ENCODE measurements at places on chromosomes 2 and 18. TPM values are rescaled to one million over a fixed set of nuclear protein-coding genes. Genes with fewer than 3 reads are reported as not detected.

FARP2 gene
- 43.3 TPM for total RNA-seq

IL36B gene
- not detected for total RNA-seq

SERPINB13 gene
- total RNA-seq = not detected

DNA sequence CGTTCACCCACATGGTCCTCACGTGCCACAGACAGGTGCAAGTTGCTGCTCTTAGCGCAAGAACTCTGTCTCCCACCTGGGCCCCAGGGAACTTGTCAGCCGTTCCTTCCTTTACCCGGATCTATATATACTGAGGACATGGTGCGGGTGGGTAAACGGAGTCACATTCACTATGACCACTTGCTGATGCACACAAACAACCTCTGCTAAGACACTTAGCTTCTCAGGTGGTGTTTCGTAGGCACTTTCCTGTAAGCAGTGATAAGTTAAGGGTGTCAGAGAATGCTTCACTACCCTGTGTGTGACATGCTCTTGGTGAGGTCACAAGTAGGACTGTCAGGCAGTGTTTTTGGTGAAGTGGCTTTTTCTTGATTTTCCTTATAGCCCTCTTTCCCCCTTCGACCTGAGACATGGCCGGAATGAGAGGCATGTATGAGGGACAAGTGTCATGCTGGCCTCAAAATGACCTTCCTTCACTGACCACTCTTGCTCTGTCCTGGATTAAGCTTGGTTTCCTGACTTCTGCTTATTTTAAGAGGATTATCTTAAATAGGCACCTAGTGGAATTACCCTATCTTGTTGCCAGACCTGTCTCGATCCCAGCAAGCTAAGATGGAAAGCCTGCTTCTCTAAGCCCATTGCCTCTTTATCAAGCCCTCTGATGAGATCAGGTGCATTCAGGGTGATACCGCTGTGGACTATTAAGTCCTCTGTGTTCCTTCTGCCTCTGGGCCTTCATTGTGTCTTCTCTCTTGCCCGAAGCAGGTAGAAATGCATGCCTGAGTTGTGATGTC lies 97.1 kb upstream of the CELF4 start:
- no peaks in the 10 kb centered on the region for H3K36me3 ChIP-seq
- H3K4me3 ChIP-seq = no peak overlapping the region
- no peaks in the 10 kb centered on the region for H3K4me1 ChIP-seq

GRCh38 chr2:113206251-113206650 lies 32.5 kb downstream of the PSD4 start:
- H3K36me3 ChIP-seq = no peaks in the 10 kb centered on the region
- H3K27me3 ChIP-seq = no peaks in the 10 kb centered on the region
- no peak overlapping the region for H3K27ac ChIP-seq
- no peak for DNase-seq

GRCh38 chr2:66661253-66662173 lies 226.6 kb downstream of the MEIS1 start:
- DNase-seq = no peak
- no peaks in the 10 kb centered on the region for H3K4me1 ChIP-seq
- H3K27me3 ChIP-seq = no peaks in the 10 kb centered on the region
- no peak overlapping the region for H3K27ac ChIP-seq
- H3K4me3 ChIP-seq = no peak overlapping the region

DNA sequence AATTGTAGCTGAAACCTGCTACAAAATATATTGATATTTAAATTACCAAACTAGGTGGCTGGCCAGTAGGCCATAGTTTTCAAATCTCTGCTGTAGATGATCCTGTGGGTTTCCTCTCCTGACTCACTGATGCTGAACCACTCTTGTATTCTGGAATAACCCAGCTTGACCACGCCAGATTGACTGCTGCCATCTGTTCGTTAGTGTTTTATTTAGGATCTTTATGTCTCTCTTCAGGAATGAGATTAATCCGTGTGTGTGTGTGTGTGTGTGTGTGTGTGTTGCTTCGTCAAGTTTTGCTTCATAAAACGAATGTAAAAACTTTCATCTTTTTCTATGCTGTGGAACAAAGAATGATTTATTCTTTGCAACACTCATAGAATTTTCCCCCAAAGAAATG lies 187.1 kb downstream of the DYSF start:
- no peak for DNase-seq
- no peaks in the 10 kb centered on the region for H3K4me1 ChIP-seq
- H3K4me3 ChIP-seq = no peak overlapping the region
- H3K36me3 ChIP-seq = no peaks in the 10 kb centered on the region

GRCh38 chr2:67476809-67477790 lies 80.0 kb downstream of the ETAA1 start:
- H3K27me3 ChIP-seq = no peaks in the 10 kb centered on the region
- no peaks in the 10 kb centered on the region for H3K4me1 ChIP-seq
- H3K36me3 ChIP-seq = no peaks in the 10 kb centered on the region
- peak; percentile 32 for DNase-seq
- no peak overlapping the region for H3K27ac ChIP-seq

GRCh38 chr2:81061016-81061415 lies 756.5 kb upstream of the LRRTM1 start:
- no peak for DNase-seq
- H3K36me3 ChIP-seq = no peaks in the 10 kb centered on the region
- H3K4me3 ChIP-seq = no peak overlapping the region
- H3K4me1 ChIP-seq = no peaks in the 10 kb centered on the region
- no peak overlapping the region for H3K27ac ChIP-seq

- no peaks in the 10 kb centered on the region for H3K27me3 ChIP-seq
- DNase-seq = no peak
- H3K27ac ChIP-seq = no peak overlapping the region
- H3K36me3 ChIP-seq = no peaks in the 10 kb centered on the region
- H3K4me1 ChIP-seq = no peaks in the 10 kb centered on the region
These were observed 155.9 kb upstream of the TPO start for GRCh38 chr2:1257334-1257733.

DNA sequence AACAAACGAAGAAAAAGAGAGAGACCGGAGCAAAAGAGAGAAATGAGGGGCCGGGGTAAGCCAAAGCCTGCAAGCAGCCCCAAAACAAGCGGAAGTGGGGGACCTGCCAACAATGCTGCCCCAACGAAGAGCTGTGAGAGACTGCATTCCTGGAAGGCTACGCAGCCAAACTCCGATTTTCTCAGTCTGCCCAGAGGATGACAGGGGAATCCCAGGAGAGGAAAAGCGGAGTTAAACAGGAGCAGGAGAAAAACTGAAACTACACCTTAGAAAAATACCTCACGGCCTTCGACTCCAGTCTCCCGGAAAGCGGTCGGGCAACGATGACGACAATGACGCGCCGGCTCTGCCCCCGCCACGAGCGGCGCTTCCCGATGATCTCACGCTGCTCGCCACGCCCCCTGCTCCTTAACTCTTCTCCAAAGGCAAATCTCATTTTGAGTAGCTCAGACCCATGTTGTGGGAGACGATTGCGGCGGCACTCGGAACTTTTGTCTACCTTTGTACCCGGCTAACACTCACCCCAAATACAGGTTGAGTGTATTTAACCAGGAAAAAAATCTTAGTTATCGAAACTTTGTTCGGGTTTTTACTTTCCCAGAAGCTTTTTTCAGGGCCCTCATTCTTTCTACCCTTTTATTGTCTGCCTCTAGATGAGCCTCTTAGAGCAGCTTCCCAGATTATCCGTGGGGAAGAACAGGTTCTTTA lies at the start of gene C1D:
C1D (minus strand) TSS at position 325 of the 708 bp plus-strand sequence. CDS start 15,694 bp downstream, outside the sequence.
- H3K27ac ChIP-seq = peak within 1 kb of the TSS; percentile 86
- peak; percentile 87 for DNase-seq
- peak within 1 kb of the TSS; percentile 100 for H3K4me3 ChIP-seq

DNA sequence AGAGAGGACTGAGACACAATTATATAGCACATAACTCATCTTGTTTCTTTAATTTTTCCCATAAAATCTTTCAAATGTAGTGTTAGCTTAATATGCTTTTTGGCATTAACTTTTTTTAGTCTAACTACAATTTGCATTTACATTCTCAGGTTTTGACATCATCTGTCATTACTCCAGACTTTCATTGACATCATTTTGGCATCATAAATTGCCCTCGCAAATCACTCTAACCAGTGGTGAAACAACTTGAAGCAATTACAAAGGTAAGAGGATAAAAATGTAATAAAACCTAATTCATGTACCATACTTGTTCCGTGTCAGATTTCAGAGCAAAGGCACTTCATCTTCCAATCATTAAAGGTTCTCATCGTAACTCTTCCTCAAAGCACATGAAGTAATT lies 41.4 kb downstream of the RFX8 start:
- peaks cover 7% of the 10 kb centered on the region for H3K27me3 ChIP-seq
- no peaks in the 10 kb centered on the region for H3K4me1 ChIP-seq
- no peak for DNase-seq
- no peak overlapping the region for H3K27ac ChIP-seq
- H3K36me3 ChIP-seq = no peaks in the 10 kb centered on the region
- no peak overlapping the region for H3K4me3 ChIP-seq

DNA sequence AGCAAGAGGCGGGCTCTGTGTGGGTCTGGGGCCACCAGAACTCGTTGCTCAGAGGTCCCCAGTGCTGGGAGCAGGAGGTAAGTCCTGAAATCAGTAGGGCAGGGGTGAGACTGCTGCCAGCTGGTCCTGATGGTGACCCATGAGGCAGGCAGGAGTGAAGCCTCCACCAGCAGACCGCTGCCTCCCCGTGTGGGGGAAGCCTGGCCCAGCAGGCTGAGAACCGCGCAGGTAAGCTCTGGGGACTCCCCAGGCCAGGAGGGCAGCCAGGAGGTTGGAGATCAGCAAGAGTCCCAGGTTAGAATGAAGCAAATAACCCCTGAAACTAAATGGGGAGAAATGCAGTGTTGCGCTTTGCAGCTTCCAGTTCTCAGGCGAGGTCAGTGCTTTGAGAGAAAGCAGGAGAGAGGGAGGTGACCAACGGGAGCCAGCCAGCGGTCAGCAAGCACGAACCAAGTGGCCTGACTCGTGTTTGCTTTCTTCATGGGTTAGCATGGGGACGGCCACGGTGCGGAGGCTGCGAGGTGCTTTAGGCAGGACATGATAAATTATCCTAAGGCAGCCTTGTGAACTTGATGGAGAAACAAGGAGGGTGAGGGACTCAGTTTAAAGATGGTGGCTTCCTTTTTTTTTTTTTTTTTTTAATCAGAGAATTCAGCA lies 26.2 kb downstream of the INHBB start:
- H3K27ac ChIP-seq = no peak overlapping the region
- H3K4me1 ChIP-seq = peaks cover 8% of the 10 kb centered on the region
- H3K4me3 ChIP-seq = no peak overlapping the region

DNA sequence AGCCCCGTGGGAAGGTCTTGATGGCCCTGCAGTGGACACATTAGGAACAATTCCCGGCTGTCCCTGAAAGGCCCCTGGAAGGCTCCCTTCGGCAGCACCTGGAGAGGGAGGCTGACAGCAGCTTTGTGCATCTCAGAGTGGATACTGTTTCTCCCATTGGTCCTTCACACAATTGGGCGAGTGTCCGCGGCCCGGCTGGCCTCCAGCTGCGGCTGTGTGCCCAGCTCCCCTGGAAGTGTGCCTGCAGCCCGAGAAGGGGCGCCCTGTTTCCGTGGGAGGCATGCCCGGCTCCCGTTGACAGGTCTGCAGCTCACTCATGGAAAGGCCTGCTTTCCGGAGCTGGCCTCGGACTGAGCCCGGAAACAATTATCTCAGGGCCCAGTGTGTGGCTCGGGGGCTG lies 103.7 kb downstream of the LPIN1 start:
- DNase-seq = no peak
- H3K4me3 ChIP-seq = no peak overlapping the region
- no peaks in the 10 kb centered on the region for H3K36me3 ChIP-seq
- H3K27ac ChIP-seq = no peak overlapping the region
- no peaks in the 10 kb centered on the region for H3K4me1 ChIP-seq

DNA sequence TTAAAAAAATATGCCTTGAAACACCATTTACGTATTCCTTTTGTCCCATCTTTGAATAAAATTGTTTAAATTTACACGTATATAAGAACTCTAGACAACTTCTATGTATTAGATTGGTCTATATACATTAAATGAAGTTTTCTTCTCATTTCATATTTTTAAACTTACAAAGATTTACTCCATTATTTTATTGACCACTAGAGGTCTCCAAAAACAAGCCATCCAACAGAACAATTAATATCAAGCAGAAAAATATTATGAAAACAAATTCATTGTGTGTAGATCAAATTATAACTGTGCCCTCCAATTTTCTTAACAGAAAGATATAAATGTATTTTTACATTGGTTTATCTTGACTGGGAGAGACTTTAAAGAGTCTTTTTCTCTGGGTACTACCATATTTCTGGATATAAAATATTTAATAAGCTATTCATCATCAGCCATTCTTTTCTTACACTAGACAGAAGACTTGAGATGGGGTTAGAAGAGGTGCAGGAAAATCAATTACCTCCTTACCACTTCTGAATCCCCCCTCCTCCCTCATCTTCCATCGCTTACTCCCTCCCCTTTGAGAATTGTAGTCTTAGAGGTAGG lies 66.5 kb downstream of the DPP4 start:
- no peak overlapping the region for H3K27ac ChIP-seq
- peaks cover 10% of the 10 kb centered on the region for H3K4me1 ChIP-seq
- DNase-seq = no peak
- H3K36me3 ChIP-seq = peaks cover 3% of the 10 kb centered on the region
- no peak overlapping the region for H3K4me3 ChIP-seq

DNA sequence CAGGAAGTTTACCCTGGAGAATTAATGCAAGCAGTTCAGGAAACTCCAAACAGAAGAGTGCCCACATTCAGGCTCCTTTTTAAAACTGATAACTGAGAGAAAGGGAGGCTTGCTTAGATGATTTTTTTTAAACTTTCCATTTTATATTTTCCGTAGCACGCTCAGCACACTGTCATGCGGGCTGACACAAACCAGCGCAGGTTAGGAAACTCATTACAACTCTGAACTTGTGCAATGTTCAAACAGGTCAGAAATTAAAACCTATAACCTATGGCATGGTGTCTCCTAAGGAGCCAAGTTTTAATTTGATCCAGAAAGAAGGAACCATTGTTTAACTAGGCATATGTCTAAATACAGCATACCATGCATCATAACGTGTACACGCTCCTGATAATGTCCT lies 117.7 kb upstream of the SMIM21 start:
- no peak overlapping the region for H3K27ac ChIP-seq
- H3K36me3 ChIP-seq = no peaks in the 10 kb centered on the region
- peaks cover 4% of the 10 kb centered on the region for H3K27me3 ChIP-seq

GRCh38 chr2:165891943-165892342 lies 61.6 kb downstream of the TTC21B start:
- DNase-seq = no peak
- H3K4me1 ChIP-seq = no peaks in the 10 kb centered on the region
- H3K36me3 ChIP-seq = peaks cover 21% of the 10 kb centered on the region
- no peak overlapping the region for H3K27ac ChIP-seq
- no peak overlapping the region for H3K4me3 ChIP-seq
- no peaks in the 10 kb centered on the region for H3K27me3 ChIP-seq

- DNase-seq = peak; percentile 25
- peaks cover 13% of the 10 kb centered on the region for H3K4me1 ChIP-seq
- no peak overlapping the region for H3K27ac ChIP-seq
These were observed 258.3 kb downstream of the SS18 start for GRCh38 chr18:25832001-25832604.

GRCh38 chr2:86274265-86274917 lies 63.0 kb downstream of the REEP1 start:
- no peak for DNase-seq
- no peak overlapping the region for H3K4me3 ChIP-seq
- no peaks in the 10 kb centered on the region for H3K36me3 ChIP-seq
- H3K4me1 ChIP-seq = peaks cover 12% of the 10 kb centered on the region
- H3K27me3 ChIP-seq = peaks cover 9% of the 10 kb centered on the region
- H3K27ac ChIP-seq = no peak overlapping the region

All from HepG2 (cell line).